Stimulated activated CD8-positive, alpha-beta memory T cell treated with anti-CD3 and anti-CD28 coated beads, Interleukin-7, amount 100 ng/mL, for 1 hour (primary cell): ENCODE measurements at places on chromosomes 5 and 9.

- no peak for DNase-seq
These were observed 321.4 kb upstream of the ACTBL2 start for GRCh38 chr5:57804007-57804444.

GRCh38 chr5:51821697-51822096 is 438.4 kb downstream of the ISL1 start:
- no peak for DNase-seq

DNA sequence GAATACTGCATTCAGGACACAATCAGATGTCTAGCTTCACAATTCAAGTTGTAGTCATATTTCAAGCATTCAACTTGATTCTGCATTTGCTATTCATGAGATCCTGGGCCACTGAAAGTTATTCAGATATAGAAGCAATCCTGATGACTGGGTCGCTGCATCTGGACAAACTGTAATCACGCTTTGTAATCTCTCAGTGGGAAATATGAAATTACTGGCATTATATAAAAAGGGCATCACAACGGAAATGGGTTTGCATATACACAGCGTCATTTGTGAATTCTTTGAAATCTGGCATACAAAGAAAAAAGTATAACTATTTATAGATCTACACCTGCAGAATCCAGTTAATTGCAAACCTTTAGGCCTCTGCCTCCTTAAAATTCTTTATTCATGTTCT is 102.2 kb downstream of the PARP8 start:
- no peak for DNase-seq

GRCh38 chr5:127849408-127849807 is 146.2 kb downstream of the CCDC192 start:
- DNase-seq, result no peak

- DNase-seq, result no peak
These were observed 53.8 kb upstream of the RXRA start for GRCh38 chr9:134272302-134273023.

GRCh38 chr5:108801776-108802175 is 54.1 kb downstream of the FER start:
- DNase-seq, result no peak

DNA sequence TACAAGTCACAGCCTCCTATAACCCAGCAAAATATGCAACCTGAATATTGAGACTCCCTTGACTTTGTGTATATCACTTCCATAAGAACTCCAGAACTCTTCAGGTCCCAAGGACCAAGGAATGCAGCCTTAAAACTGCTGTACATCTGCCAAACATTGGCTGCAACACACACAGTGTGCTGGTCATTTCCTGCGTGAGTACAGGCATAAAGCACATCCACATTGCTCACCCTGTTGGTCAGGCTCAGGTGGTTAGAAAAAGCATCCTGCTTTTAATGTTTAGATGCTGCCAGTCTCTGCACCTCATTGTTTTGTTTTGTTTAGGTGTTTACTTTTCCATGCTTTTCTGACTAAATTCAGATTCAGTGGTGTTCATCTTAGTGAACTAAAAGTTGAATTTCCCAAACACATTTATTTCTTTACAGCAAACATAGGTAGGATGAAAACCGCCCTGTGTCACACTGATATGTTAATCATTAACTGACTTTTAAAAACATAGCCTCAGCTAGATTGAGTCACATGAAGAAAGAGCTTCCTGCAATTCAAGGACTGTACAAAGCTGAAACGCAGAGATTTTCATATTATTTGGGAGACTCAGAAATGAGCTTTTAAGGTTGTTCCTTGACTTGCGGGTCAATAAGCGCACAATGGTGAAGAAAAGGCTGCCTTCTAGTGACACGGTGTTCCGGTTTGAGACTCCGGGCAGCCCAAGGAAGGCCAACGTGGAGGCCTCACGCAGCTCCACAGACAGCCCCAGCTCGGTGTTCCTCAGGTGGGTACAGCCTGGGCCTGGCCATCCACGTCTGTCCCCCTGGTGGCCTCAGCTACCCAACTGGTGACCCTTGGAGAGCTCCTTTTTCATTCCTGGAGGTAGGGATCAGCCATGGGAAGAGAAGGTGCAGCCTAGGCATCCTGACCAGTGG is 52.2 kb upstream of the GRAMD2B start:
- DNase-seq, result no peak

GRCh38 chr5:33690374-33691135 is 201.2 kb downstream of the ADAMTS12 start:
- DNase-seq, result no peak
